ENCODE measurements at places on chromosomes 2 and 18.

DNA sequence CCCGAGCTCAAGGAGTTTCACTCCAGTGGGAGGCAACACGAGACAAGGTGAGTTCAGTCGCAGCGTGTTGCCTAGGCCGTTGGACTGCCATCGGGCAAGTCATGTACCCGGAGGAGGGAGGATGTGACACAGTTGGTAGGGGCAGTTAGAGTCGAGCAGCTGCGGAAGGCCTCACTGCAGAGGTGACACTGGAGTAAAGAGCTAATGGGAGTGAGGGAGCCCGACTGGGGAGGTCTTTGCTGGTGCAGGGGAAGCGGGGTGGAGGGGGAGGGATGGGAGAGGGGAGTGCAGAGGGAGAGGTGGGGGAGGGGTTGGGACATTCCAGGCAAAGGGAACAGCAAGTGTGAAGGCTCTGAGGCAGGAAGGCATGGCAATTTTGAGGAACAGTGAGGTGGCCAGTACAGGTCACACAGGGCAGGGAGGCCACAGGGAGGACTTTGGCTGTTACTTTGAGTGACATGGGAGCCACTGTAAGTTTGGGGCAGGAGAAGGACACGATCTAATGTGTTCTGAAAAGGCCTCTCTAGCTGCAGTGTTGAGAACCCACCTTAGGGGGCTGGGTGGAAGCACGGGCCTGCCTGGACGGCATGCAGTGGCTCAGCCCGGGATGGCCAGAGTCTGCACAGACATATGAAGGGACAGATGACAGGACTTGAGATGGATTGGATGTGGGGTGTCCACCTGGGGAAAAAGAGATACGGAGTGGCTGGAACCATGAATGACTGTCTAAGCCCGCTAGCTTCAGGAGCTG lies 61.1 kb downstream of the KCNF1 start:
- no peak for DNase-seq

- DNase-seq: no peak
Measured at GRCh38 chr2:158091647-158092046, 10.0 kb upstream of the UPP2 start.

DNA sequence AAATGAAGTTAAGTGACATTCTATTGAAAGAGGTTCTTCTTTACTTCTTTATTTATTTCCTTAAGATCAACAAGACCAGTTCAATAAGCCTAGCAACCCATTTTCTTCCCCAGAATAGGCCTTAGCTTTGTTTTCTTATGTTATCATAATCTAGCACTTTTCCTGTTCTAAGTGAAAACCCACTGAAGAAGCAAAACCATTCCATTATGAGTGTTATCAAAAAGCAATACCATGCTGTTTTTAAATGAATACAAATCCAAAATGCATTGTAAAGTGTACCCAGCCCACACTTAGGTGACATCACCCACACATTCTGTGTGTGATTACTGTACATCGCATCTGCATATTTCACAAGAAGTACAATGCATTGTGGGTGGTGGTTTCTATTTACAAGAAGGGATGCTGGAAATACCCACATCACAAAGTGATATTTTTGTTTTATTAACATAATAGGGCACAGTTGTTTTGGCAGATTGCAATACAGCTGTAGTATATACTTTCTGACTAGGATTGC lies 679.5 kb downstream of the KCNJ3 start:
- DNase-seq: no peak

GRCh38 chr2:197377670-197378069 lies 57.2 kb downstream of the SF3B1 start:
- DNase-seq: no peak

DNA sequence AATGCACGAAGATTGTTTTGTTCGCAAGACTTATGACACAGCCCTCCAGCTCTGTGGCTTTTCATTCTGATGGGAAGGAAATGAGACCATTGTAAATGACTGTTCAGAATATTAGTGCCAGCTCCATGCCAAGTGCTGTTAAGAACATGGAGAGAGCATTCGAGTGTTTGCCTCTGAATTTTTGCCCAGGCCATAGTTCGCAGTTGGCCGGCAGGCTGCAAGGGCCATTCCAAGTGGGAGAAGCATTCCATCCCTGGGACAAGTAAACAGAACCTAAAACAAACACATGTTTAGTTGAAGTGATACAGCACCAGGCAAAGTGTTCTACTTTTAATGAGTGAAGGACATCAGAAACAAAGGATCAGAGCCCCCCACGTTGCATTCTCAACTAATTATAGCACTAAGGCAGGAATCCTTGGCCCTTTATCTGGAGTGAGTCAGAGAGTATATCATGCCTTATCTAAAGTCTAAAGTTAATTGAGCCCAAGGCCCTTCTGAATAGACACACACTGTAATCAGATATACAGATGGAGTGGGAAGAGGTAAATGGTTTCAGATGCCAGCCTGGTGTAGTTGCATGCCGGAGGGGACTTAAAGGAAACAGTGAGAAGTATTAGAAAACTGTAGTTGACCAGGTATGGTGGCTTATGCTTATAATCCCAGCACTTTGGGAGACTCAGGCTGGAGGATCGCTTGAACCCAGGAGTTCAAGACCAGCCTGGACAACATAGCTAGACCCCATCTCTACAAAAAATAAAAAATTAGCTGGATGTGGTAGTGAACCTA lies 53.3 kb downstream of the NEDD4L start:
- DNase-seq: no peak

DNA sequence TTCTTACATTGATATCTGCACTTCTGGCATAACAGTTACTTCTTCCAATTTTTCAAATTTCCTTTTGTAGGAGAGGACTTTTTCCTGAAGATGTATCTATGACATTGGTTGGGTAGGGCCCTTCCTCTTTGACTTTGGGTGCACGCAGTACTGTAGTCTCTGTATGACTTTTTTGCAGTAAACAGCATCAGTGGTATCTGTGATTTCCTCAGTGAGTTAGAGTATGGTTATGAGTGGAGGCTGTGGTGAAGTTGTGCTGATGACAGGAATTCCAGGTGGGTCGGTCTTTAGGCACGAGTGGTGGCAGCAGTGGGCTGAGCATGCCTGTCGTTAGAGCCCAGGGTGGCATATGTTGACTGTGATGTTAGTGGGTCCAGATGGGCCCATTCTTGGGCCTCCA lies 17.6 kb downstream of the ACVR1C start:
- DNase-seq: no peak

DNA sequence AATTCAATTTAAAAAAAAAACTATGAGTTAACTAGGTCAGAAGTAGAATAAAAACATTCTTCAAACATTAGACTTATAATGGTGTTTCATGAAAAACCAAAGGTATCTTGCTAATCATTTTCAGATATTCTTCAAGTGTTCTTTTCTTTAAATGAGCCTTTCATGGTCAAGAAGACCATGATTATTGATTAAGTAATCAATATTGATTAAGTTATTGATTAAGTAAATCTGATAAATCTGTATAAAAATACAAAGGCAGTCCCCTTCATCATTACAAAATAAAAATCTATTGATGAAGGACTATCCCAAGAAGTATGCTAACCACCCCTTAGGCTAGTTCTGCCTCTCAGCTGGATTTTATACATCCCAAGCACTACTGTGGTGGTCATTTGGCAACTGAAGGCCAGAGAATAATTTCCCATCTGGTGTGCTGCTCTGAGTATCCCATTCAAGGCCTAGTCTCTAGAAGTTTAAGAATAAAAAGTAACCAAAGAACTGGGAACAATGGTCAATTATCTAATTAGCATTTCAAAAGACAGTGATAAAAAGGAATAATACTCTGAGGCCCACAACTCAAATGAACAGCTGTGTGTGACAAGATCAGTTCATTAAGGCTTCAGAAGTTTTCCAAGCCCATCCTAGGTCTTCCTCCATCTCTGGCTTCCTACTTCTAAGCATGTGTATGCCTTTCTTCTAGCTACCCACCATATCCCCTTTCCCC lies 63.5 kb downstream of the TCF4 start:
- no peak for DNase-seq

DNA sequence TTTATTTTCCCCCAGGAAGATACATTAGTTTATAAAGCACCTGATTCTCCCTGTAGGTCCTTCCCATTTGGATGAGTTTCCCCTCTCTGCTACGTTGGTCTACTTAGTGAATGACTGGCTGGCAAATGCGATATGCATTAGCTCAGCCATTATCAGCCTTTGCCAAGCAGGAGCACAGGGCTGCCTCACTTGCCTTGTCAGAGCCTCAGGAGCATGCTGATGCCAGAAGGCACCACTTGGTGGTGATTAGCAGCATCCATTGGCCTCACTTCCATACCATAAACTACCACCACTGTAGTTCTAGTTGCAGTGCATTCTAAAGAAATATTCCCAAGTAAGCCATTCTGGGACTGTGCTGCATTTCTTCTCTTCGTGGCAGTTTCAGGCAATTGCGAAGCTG lies 442.8 kb upstream of the CHST9 start:
- DNase-seq: no peak

- DNase-seq: no peak
Measured at GRCh38 chr18:10166164-10166807, 252.5 kb downstream of the VAPA start.

- DNase-seq: no peak
Measured at GRCh38 chr2:25294573-25295462, 46.9 kb downstream of the DNMT3A start.

DNA sequence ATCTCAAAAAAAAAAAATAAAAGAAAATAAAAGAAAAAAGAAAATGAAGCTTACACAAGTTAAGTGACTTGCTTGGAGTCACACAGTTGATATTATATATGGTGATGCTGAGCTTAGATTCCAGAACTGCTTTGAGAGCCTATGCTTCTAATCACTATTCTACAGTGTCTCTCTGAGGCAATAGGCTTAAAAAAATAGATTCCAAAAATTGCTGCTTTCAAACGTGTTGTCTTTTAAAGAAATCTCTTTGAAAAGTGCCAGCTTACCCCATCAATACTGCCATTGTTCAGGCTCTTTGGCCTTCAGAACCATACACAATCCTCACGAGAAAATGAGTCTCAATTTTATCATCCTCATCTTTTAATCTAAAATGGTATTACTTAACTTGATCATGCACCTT lies 102.6 kb downstream of the CDK15 start:
- DNase-seq: no peak

DNA sequence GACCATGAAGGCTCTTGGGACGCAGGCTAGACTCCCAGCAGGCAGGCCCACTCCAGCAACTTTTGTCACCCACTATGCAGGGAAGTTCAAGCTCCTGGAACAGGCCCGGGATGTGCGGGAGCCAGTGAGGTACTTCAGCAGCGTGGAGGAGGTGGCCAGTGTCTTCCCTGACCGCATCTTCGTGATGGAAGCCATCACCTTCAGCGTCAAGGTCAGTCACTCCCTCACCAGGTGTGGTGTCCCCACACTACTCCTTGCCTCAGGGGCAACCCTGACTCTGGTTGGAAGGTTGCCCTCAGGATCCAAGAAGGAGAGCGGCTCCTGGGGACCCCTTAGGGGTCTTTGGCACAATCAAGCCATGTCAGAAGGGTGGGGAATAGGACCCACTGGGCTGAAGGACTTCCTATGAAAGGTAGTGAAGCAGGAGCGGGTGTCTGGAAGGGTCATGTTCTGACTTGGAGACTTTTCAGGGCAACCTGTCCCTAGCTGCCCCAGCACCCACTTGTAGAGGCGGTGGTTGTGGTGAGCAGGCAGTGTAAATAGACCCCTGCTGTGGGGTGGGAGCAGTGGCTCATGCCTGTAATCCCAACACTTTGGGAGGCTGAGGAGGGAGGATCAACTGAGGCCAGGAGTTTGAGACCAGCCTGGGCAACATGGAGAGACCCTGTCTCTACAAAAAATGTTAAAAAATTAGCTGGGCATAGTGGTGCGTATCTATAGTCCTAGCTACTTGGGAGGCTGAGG lies 10.2 kb downstream of the GAREM2 start:
- DNase-seq: no peak

GRCh38 chr2:32189011-32189410 lies 23.3 kb downstream of the SLC30A6 start:
- no peak for DNase-seq

DNA sequence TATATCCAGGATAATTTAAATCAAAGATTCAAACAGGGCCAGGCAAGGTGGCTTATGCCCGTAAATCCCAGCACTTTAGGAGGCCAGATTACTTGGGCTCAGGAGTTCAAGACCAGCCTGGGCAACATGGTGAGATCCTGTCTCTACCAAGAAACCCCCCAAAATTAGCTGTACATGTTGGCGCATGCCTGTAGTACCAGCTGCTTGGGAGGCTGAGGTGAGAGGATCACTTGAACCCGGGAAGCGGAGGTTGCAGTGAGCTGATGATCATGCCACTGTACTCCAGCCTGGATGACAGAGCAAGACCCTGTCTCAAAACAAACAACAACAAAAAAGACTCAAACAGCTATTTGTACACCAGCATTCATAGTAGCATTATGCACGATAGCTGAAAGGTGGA lies 9.2 kb downstream of the RAB10 start:
- DNase-seq: no peak

- DNase-seq: no peak
Measured at GRCh38 chr2:112821142-112821541, 15.4 kb downstream of the IL1B start.

DNA sequence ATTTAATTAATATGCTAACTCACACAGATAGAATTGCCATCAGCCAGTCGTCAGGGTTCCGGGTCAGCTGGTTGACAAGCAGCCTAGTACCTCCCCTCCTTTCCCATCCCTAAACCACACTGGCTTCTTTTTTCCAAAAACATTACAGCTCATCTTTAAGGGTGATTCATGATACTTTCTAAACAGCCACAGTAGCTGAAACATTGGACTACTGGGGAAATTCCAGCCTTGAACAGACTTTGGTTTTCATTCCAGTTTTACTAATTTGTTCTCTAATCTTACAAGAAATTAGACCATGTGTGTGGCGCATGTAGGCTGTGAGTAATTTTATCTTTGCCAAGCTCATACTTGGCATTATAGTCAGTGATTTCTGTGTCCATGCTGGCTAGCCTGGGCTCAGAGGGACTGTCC lies 110.8 kb downstream of the FMNL2 start:
- DNase-seq: no peak

DNA sequence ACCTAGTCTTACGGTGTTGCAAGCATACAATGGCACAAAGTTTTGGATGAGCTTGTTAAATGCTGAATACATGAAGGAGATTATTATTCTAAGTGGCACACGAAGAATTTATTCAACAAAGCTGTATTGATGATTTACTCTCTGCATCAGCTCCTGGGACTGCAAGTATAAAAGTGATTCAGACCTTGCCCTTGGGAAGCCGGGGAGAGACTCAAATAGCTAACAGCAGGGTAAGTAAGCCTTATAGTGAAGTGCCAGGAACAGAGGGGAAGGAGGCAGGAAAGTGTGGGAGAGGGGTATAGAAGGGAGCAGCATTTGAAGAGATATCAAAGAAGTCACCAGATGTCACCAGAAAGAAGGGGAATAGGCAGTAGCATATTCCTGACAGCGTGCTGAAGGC lies 115.4 kb downstream of the MCFD2 start:
- DNase-seq: no peak
